ENCODE measurements at places on chromosomes 11 and 22.

GRCh38 chr11:125086633-125087296 lies 23.7 kb downstream of the SLC37A2 start:
- no peak for DNase-seq

DNA sequence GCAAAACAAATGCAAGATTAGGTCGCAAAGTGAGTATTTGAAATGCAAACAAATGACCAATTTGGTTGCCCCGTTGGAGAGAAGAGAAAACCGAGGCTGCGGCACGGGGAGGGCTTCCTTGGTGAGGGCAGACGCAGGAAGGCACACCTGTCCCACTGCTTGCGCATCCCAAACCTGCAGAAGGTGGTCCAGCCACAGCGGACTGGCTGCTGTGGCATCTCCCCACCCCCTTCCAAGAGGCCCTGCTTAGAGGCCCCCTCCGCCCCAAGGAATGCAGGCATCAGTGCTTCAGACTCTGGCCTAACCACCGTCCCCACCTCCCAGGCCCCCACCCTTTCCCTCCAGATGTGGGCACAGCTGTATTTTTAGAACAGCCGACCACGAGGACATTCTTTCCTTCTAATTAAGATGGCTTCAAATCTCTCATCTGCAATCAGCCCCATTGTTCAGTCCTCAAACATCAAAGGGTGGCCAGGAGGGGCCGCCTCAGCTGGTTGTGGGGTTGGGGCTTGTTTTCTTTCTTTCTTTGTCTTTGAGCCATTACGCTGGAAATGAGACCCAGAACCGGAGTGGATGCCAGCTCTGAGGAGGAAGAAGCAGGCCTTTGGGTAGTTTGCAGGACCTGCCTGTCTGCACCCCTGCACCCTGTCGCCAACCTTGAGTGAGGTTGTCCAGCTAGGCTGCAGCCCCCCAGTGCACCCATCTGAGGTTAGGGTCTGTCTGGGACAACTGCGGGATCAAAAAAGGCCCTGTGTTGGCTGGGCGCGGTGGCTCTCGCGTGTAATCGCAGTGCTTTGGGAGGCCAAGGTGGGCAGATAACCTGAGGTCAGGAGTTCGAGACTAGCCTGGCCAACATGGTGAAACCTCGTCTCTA lies 9.4 kb upstream of the DERL3 start:
- DNase-seq = no peak

- no peak for DNase-seq
Observed at GRCh38 chr11:110410651-110411050, 19.1 kb upstream of the FDX1 start.

DNA sequence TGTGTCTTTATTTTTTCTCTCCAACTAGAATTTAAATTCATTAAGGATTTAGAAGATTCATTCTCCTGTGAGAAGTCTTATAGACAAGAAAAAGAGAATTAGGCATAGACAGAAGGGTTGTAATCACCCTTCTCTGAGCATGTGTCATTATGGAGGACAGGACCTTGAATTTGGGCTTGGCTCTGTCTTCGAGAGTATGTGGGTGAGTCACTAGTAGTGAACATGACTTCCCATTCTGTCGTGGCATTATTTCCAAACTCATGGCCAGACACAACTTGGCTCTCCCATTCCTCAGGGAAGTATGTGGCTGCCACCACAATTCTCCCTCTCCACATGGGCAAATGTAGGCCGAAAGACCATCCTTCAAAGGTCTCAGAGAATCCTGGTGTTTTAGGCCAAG lies 14.3 kb upstream of the ANKK1 start:
- DNase-seq = no peak

GRCh38 chr22:49999063-49999945 lies 13.3 kb downstream of the IL17REL start:
- DNase-seq = no peak

DNA sequence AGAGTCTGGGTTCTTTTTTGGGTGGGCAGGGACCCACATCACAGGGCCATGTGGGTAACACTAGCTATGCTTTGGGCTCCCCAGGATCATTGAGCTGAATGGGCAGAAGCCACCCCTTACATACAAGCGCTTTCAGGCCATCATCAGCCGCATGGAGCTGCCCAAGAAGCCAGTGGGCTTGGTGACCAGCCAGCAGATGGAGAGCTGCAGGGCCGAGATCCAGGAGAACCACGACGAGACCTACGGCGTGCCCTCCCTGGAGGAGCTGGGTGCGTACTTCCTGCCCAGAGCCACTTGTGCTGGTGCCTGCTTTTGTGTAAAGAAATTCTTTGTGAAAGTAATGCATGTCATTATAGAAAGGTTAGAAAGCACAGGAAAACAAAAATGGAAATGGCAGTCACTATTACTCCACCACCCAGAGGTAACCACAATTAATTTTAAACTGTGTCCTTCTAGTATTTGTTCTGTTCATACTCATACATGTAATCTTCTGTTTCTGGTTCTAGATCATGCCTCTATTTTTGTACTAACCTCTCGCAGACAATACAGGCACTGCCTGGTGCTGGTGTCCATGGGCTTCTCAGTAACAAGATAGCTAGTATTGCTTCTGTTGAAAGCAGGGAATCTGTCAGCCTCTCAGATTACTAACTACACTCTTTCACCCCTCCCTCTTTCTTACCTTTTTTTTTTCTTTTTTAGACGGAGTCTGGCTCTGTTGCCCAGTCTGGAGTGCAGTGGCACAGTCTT lies 13.7 kb downstream of the CRY2 start:
- DNase-seq = no peak

DNA sequence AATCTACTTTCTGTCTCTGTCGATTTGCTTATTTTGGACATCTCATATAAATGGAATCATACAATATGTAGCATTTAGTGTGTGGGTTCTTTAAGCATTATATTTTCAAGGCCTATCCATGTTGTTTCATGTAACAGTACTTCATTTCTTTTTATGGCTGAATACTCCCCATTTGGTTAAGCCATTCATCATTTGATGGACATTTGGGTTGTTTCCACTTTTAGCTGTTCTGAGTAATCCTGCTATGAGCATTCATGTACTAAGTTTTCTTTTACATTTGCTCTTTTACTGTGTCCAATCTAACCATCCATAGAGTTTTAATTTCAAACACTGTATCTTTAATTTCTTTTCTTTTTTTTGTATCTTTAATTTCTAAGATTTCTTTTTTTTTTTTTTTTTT lies 55.6 kb upstream of the SPTBN2 start:
- no peak for DNase-seq

GRCh38 chr22:18091916-18092526 lies 14.2 kb downstream of the PEX26 start:
- peak; percentile 32 for DNase-seq

DNA sequence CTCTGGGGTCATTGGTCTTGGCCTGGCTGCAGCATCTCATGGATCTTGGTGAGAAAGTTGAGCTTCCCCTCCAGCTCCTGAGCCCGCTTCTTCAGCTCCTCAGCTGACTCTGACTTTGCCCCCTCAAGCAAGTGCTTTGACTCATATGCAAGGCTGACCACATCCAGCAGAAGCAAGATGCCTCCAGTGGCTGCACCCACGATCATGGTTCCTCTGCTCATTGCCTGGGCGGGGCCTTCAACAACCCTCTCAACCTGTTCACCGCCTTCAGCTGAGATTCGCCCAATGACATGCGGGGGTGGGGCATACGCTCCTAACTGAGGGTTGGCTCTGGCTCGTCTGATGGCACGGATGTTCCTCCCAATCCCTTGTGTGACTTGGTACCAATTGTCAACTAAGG lies 11.9 kb downstream of the APOL2 start:
- DNase-seq = no peak

DNA sequence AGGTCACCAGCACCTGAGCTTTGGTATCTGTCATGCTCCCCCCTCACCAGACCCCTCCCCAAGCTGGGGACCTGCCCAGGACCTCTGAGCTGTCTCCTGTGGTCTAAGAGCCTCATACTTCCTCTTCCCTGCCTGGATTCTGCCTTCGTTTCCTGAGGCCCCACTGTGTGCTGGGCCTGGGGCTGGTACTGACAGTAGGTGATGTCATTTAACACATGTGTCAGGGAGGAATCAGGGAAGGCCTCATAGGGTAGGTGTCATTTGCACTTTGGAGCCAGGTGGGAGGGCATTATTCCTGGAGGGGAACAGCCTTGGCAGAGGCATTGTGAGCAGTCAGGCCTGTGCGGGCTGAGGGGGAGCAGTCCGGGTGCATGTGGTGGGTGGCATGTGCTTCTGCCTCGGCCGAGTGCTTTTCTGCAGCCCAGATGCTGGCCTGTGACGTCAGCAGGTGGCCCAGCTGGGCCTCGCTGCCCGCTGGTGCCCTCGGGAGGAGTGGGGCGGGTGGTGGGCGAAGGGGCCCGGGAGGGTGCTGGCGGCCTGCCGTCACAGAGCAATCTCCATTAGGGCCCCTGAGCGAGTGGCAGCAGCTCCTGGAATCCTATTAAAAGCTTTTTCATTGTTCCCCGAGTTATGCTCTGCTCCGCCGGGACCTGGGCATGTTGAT lies 9.1 kb downstream of the FLRT1 start:
- no peak for DNase-seq

- no peak for DNase-seq
Observed at GRCh38 chr11:100928426-100928825, 201.2 kb downstream of the PGR start.

- DNase-seq = no peak
Observed at GRCh38 chr11:61671527-61671926, 8.7 kb upstream of the DAGLA start.

DNA sequence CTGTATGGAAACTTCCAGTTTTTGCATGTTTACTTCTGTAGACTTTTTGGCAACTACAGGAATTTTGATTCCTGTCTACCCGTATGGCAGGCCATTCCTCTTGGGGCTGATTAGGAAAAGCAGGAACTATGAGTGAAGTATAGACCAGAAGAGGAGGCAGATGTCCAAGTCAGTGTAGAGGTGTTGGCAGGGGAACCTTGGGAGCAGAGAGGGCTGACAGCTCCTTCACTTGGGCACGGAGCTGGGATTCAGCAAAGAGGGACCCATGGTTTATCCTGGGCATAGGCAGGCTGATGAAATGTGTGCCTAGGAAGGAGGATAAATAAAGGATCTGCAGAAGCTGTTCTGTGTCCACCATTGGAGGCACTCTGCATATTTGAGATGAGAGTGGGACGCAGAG lies 33.1 kb downstream of the TREH start:
- DNase-seq = no peak

DNA sequence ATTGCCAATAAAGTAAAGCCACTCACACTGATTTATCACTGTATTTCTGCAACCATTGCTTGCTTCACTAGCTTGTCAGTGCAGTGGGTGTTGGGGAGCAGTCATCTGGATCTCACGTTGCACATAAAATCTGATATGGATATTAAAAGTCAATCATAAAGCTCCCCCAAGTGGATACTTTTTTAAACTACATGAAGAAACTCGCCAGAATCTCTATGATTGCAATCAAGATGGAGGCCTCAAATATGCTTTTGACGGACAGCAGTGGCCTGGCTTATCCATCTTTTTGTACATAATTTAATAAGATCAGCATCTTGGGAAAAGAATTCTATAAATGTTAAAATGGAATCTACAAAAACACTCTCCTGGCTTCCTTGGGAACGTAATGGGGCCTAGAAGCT lies 137.7 kb downstream of the WT1 start:
- no peak for DNase-seq

DNA sequence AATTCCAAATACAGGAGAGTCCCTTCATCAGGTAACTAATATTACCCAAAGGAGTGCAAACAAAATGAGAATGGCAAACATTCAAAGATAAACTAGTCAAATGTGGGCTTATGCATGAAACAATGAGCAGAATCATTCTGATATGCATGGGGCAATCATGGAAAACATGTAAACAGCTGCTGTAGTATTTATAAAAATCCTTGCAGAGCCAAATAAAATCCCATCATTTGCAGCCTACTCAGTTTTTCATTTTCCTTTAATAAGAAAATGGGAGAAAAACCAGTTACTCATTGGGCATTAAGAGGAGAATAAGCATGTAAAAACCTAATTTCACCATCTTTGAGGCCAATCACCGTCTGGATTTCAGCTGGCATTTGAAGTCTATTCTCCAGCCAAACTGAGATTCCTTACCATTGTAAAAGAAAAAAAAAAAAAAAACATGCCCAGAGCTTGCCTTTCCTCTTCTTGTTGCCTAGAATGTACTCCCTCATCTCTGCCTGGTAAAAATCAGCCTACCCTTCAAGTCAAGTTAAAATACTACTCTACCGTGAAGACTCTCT lies 249.1 kb downstream of the TTC28 start:
- no peak for DNase-seq

- peak; percentile 18 for DNase-seq
Observed at GRCh38 chr11:120344302-120345004, 8.2 kb downstream of the ARHGEF12 start.

DNA sequence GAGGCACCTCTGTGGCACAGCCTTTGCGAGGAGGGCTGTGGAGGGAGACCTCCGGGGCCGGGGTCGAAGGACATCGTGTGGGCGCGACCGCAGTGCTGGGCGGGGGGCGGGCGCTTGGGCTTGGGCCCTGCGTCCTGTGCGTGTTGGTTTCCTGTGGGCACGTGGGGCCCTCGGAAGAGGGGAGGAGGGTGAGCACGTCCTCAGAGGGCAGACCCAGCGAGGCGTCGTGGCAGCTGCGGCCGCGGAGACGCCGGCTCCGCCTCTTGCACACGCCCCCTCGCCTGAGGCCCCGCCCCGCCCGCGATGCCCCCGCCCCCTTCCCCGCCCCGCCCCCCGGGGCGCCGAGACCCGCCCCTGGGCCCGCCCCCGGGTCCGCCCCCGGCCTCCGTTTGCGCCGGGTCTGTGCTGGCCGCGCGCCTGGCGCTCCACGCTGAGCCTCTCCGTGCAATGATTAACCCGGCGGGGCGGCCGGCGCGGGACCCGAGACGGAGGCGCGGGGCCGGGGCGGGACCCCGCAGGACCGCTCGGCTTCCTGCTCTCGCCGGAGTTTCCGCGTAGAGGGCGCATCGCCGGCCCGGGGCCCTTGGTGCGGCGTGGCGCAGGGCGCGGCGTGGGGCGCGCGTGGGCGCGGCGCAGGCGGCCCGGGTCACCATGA lies at the start of gene PRR5:
Gene PRR5 (plus strand): TSS at position 381 of the 655 bp plus-strand sequence. CDS start 271 bp downstream, at position 652.
- peak; percentile 76 for DNase-seq

DNA sequence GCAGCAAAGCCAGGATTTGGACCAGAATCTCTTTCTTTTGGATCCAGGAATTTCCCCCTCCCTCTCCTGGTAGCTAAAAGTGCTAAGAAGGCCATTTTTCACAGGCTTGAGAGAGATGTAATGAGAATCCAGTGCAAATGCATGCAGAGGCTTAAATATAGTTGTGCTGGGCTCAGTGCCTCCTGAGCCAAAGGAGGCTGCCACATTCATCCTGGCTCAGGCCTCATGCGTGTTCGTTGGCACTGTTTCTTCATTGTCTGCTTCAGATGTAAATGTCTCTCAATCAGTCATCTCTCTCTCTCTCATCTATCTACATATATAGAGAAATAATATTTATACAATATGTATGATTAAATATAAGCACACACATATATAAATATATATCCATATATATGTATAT lies 83.6 kb downstream of the INSC start:
- no peak for DNase-seq

DNA sequence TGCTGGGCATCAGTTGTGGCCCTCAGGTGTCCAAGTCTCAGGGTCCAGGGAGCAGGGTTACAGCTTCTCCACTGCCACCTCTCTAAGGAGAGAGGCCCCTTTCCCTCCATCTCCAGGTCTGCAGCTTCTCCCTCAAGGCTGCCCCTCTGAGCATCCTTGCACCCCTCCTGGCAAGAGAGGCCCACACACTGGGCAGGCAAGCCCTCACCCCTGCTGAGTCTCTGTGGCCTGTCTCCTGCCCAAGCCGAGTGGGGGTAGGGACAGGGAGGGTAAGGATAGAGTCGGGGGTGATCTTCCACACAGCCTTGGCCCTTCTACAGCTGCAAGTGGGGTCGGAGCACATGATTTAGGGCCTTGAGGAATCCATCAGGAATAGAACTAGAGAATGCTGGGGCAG lies 76.6 kb downstream of the ST3GAL4 start:
- no peak for DNase-seq

- no peak for DNase-seq
Observed at GRCh38 chr22:47582067-47582466, 819.6 kb downstream of the TBC1D22A start.

- no peak for DNase-seq
Observed at GRCh38 chr22:19912271-19912999, 29.1 kb upstream of the COMT start.

Measured in stimulated activated CD4-positive, alpha-beta T cell treated with anti-CD3 and anti-CD28 coated beads, Interleukin-2, amount 100 ng/mL, for 24 hours (primary cell).